ENCODE measurements at places on chromosomes 16 and 17. TPM values are rescaled to one million over a fixed set of nuclear protein-coding genes. Genes with fewer than 3 reads are reported as not detected.

DNA sequence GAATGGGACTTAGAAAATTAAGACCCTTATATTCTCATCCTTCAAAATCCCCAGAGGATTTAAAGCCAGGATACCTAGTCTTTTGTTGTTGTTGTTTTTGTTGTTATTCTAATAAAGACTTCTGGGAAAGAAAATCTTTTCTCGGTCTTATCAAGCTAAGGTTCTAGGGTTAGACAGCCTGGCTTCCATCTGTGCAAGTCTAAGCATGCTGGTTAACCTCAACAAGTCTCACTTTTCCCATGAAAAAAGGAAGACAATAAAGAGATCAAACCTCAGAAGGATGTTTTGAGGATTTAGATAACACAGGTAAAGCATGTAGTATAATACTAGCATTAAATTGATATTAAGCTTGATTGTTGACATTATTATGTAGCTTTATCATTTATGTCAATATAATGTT, 486.4 kb upstream of the SOX9 start:
- no peak for DNase-seq

DNA sequence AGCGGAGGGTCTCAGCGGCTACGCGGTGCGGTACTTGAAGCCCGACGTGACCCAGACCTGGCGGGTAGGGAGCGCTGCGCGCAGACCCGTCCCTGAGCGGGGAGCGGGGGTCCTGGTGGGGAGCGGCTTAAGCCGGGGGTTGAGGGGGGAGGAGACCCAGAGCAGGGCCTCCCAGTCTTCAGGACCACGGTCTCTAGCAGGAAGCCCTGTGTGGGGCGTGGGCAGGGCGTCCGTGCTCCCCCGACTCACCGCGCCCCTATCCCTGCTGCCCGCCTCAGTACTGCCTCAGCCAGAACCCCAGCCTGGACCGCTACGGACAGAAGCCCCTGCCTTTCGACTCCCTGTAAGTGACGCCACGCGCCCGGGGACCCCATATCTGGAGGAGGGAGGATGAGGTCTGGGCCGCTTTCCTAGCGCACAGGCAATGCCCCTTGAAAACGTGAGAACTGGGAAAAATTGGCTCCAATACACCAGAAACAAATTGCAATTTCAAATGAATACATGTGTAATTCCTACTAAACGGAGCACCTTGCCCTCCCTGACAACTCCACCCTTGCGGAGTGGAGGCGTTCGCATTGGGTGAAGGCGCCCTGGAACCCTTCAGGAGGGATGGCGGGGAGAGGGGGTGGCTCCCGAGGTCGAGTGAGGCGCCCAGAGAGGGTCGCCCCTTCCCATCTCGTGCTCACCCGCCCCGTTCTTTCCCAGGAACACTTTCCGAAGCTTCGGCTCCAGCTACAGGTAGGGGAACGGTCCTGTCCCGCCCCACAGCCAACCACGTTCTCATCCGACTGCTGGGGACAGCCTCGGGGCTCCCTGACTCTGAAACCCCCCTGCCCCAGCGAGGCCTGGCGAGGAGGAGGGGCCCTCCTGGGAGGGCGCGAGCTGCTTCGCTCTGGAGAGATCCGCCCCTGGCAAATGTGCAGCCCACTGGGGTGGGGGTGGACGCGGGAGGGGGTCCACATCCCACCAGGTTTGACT, 14.6 kb upstream of the CNGB1 start:
- DNase-seq, result no peak

DNA sequence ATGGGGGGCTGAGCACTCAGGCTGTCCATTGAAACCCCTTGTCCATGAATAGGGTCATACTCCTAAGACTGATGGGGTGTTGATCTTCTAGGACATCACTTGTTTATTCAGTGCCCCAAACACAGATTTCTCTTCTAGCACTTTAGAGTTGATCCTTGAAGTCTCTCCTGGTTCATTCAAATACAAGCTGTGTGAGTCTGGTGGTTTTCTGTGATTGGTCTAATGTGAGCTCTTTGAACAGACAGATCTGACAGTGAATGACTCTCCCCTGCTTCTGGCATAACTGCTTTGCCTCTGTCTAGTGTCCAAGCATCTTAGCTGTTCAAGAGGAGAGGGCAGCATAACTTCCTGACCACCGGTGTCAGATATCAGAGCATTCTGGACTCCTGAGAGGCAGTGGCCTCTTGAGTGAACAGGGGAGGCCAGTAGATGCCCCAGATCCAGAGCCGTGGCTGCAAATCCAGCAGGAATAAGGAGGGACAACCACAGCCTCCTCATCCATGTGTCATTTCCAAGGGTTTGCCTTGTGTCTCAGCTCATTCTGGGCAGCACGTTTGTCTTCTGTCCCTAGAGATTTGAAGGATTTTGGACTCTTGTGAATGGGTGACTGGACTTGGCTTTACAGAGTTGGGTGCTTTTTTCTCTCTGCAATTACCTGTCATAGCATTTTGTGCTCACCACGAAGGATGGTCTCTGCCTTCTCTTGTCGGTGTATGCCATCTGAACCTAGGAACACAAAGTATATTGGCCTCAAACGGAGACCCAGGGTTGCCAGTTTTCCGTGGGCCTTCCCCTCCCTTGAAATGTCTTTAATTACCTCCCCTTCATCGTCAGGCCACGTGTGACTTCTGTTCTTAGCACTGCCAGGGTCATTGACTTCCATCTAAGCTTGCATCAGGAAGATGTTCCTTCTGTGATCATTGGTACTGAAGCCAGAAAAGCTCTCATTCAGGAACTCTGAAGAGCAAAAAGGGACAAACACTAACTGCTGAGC, 13.9 kb upstream of the CLEC18C start:
- DNase-seq, result no peak

- DNase-seq, result no peak
Observed at GRCh38 chr16:3773663-3774062, 56.3 kb upstream of the TRAP1 start.

TBC1D26 gene
- not detected for total RNA-seq

DNA sequence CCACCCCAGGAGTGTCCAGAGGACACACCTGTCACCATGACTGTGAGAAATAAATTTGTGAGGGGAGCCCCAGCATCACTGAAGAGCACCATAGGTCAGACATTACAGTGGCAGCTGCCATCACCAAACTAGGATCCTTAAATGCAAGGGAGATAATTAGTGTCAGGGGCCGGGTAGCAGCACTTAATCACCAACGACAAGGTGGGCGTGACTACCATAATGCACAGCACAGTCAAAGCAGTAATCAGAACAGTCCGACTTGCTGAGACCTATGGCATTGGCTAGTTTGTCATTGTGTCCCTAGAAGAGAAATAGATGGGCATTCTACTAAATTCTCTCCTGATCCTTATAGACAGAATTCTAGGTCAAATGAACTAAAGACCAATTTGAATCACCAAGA, 856.7 kb upstream of the GOT2 start:
- no peak for DNase-seq

DNA sequence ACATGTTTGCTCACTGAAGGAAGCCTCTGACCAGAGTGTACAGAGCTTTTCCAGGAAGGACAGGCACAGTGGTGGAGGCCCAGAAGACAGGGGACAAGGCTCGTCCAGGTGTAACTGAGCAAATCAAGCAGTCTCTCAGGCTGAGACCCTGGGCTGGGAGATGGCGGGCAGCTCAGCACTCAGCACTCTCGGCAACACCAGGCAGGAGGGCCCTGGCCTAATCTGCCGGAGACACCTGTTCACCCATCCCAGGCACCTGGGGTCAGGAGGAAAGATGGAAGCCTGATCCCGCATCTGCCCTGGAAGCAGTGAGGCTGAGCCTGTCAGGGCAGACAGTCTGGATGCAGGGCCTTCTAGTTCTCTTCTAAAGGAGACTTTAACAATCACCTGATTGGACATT, 4.8 kb downstream of the RASL10B start:
- no peak for DNase-seq

DNA sequence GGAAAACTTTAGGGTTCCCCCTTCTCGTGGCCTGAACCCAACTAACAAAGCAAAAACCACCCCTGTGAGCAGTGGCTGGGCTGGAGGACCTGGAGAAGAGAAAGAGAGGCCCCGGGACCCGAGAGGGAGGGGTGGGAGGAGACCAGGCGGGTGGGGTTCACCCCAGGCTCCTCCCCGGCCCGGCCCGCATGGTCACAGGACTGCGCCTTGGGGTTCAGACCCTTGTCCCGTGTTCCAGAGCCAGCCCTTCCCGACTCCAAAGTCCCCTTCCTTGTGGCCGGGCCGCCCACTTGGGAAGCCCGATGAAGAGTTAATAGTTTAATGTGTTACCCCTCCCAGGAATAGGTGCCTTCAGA, 852 bp downstream of the MARVELD3 start:
- no peak for DNase-seq

RETREG3 gene
- 21.4 TPM for total RNA-seq

ZACN gene
- total RNA-seq, result not detected
